ENCODE measurements at places on chromosomes 12 and 14.

GRCh38 chr12:110849221-110849620 is 2.4 kb downstream of the CCDC63 start:
- DNase-seq = peak; percentile 34

DNA sequence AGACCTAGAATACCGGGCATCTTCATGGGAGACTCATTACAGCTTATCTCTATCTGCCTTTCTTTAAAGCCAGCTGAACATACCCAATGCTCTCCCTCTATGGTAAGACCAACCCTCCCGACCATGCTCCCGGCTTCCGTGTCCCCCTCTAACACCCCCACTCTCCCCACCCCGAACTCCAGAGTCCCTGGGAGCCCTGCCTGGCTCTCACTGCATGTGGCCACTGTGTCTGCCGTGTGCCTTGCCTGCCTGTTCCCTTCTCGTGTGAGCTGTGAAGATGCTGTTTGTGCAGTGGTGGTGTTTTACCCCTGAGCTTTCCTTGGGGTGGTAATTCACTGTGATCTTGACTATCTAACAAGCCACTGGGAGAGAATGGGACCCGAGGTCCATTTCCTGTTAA is 146.4 kb upstream of the FKBP4 start:
- DNase-seq = no peak

DNA sequence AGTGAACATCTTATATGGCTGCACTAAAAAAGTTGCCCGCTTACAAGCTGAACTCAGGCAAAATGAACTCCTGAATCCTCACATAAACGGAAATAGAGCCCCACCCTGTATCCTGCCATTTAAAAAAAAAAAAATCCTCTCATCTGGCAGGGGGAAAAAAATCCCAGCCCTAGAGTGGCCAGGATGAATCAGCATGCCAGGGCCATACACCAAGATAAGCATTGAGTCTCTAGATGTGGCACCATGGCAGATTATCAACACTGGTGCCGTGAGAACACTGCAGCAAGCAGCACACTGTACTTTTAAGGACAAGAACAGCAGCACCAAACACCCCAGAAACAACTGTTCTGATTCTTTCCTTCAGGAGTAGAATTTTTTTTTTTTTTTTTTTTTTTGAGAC is 65.5 kb downstream of the RASSF3 start:
- peak; percentile 40 for DNase-seq

GRCh38 chr14:63205044-63205575 is 867 bp downstream of the RHOJ start:
- DNase-seq = no peak

DNA sequence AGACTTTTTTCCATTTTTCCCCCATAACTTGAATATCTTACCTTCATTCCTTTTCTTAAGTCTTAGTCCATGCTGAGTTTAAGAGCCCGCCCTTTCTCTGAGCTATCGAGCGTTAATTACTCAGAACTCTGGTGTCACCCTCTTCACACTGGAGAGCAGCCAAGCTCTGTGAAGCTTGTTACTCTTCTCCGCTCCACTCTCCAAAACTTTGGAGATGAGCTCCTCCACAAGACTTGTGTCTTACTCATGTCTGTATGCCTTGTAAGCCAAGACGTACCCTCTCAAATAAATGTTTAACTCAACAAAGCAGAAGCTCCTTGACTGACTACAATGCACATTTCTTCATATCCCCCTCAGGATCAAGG is 54.7 kb downstream of the DICER1 start:
- DNase-seq = no peak

DNA sequence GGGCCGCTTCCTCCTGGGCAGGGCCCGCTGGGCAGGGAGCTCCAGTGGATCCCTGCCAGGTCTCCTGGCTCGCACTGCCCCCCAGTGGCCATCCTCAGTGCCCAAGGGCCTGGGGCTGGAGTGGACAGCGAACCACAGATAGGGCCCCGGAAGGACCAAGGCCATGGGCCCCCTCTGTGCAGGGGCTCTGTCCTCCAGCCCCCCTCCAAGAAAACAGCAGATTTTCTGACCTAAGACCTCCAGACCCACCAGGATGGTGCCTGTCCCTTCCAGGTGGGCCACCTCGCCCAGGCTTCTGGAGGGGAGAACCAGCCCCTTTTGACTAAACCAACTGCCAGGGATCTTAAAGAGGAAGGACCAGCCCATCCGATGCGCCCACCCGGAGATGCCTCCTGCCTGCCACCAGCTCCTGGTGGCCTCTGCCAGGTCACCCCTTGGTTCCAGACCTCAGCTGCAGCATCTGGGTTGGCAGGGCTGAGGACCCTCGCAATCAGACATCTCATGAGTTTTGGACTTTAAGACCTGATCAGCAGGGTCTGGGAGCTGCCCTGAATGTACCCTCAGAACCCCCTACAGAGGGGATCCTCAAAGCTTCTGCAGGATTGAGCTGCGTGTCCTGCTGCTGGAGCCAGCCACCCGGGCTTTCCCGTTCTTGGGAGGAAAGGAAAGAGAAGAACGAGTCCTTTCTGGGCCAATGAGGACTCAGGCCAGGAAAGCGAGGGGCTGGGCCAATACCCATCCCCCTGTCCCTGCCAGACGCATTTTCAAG is 325.8 kb upstream of the DIO3 start:
- peak; percentile 75 for DNase-seq

GRCh38 chr12:68498736-68499135 is 112.0 kb upstream of the RAP1B start:
- DNase-seq = no peak

GRCh38 chr14:71566276-71566675 is 366.0 kb upstream of the RGS6 start:
- peak; percentile 47 for DNase-seq

- no peak for DNase-seq
These were observed 245.7 kb downstream of the C12orf50 start for GRCh38 chr12:87783467-87783866.

DNA sequence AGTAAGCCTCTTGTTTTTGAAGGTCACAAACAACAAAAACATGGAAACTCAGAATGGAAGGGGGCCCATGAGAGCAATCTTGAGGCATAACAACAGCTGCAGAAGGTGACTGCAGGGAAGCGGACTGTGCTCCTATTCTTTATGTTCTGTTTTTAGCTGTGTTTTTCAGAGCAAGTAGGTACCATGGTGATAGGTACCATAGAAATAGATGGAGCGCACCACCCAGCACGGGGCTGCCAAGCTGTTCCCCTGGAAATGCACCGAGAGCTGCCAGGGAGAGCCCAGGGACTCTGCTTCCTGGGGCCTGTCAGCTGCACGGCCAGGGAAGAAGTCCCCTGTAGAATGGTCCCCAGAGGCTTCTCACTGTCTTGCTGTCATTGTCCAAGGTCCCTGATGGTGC is 32.8 kb downstream of the DGLUCY start:
- DNase-seq = no peak

GRCh38 chr12:91655966-91656365 is 473.3 kb upstream of the DCN start:
- DNase-seq = no peak

DNA sequence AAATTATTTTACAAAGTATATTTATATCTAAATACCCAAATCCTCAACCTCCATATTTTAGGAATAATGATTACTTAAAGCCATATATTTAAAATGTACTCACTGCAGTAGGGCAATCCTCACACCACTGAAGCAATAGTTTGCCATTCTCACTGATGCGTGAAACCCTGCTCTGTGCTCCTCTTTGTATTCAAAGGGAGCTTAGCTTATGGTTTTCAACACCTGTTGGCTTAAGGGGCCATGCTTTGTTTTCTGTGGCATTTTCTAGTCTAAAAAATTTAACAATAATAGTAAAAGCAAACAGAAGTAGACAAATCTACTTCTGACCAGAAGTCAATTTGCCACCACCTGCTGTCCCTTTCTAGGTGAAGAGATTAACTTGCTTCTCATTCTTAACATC is 294.6 kb downstream of the FLRT2 start:
- no peak for DNase-seq

- DNase-seq = no peak
These were observed 140.6 kb downstream of the FBXL14 start for GRCh38 chr12:1453810-1454209.

GRCh38 chr14:30252783-30253674 is 305.9 kb upstream of the G2E3 start:
- no peak for DNase-seq

GRCh38 chr12:121668750-121669520 is 519 bp downstream of the MORN3 start:
- peak; percentile 78 for DNase-seq

- DNase-seq = peak; percentile 78
These were observed 7.1 kb upstream of the PGF start for GRCh38 chr14:74962493-74962892.

- DNase-seq = no peak
These were observed 219.6 kb upstream of the C14orf180 start for GRCh38 chr14:104359969-104360442.

GRCh38 chr14:57470909-57471308 is 22.7 kb downstream of the CCDC198 start:
- no peak for DNase-seq

DNA sequence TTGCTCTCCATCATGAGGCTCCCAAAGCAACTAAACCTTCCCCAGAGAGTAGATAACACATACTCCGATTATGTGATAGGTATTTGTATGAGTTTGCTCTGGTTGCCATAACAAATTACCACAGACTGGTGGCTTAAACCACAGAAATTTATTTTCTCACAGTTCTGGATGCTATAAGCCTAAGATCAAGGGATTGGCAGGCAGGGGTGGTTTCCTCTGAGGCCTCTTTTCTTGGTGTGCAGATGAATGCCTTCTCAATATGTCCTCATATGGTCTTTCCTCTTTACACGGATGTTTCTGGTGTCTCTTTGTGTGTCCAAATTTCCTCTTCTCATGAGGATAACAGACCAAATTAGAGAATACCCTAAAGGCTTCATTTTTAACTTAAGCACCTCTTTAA is 285.8 kb upstream of the GRIP1 start:
- DNase-seq = no peak

- DNase-seq = no peak
These were observed 121.6 kb downstream of the SCARB1 start for GRCh38 chr12:124742111-124742510.

GRCh38 chr12:109670731-109671130 is 42.9 kb upstream of the FAM222A start:
- DNase-seq = no peak

DNA sequence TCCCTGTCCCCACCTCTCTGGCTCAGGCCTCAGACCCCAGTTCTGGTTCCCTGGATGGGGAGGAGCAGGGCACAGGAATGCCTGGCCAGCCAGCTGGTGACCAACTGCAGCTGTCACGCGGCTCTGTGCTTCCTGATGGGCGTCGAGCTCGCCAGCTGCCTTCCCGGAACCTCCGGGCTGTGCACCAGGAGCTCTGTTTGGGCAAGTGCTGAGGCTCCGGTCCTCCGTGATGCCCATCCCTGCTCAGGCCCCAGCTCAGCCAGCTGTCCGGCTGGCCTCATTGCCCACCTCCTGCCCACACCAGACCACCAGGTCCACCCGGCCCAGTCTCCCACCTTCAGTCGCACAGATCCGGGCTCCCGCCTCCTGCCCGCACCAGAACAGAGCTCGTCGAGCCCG is 4.8 kb downstream of the IFFO1 start:
- no peak for DNase-seq

GRCh38 chr14:24182110-24182882 is 6.3 kb downstream of the IPO4 start:
- no peak for DNase-seq

DNA sequence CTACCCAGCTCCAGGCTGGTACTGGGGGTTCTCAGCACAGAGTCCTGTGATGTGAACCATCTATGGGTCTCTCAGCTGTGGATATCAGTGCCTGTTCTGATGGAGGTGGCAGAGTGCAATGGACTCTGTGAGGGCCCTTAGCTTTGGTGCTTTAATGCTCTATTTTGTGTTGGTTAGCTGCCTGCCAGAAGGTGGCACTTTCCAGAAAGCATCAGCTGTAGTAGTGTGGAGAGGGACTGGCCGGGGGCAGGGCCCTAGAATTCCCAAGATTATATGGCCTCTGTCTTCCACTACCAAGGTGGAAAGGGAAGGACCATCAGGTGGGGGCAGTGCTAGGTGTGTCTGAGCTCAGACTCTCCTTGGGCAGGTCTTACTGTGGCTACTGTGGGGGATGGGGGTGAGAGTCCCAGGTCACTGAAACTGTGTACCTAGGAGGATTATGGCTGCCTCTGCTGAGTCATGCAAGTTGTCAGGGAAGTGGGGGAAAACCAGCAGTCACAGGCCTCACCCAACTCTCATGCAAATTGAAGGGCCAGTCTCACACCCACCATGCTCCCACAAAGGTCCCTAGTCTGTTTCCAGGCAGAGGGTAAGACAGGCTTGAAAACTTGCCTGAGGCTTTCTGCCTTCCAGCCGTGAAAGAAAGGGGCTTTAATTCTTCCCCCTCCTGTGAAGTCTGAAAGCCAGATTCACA is 878.1 kb downstream of the C12orf50 start:
- DNase-seq = no peak

GRCh38 chr14:97687944-97688630 is 890.9 kb downstream of the VRK1 start:
- no peak for DNase-seq

- no peak for DNase-seq
These were observed 383.8 kb downstream of the NOVA1 start for GRCh38 chr14:26213846-26214575.

DNA sequence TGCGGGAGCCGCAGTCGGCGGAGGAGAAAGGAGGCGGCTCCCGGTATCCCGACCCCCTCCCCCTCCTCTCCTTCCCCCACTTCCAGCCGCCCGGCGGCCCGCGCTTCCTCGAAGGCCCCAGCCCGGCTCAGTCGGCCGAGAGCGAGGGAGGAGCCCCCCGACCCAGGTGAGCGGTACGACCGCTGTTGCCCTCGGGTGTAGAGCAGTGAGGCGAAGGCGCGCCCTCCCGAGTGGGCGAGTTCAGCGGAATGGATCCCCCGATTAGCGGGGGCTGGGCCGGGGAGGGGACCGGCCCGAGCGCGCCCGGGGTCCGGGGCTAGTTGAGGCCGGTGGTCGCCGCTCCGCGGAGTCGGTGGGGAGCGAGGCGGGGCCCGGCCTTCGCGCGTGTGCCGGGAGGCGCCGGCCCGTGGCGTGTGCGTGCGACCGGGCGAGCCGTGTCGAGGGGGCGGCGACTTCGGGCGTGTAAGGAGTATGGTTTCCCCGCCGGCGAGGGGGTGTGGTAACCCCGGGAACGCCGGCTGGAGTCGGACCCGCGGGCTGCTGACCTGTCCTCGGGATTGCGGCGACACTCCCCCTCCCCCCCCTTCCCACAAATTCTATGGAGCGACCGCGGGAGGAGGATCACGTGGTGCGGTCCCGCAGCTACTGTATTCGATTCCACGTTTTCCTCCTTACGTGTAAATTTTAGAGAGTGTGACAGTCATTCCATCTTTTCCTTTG is 501 bp downstream of the RIMKLB start:
- DNase-seq = no peak

- DNase-seq = no peak
These were observed 277.9 kb downstream of the ITPR2 start for GRCh38 chr12:26555139-26555538.

GRCh38 chr12:3646561-3647241 is 106.2 kb downstream of the CRACR2A start:
- no peak for DNase-seq

DNA sequence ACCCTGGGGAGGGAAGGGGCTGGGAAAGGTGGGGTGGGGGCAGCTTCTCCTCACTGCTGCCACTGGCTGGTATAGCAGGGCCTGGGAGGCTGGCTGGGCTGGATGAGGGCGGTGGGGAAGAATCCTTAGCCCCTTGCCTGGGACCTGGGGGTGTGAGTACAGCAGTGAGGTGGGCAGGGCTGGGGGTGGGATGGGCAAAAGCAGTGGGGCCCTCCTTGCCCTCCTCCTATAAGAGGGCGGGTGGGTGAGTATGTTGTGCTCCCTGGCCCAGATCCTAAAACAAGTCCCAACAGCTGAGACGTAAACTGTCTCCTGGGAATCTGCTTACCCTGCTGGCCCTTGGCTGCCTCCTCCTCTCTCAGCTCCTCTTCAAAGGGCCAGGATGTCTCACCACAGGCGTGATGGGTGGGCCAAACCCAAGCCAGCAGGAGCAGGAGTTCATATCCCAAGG is 2.2 kb downstream of the NCKAP5L start:
- DNase-seq = no peak
